ENCODE measurements at places on chromosomes 12 and 14.

GRCh38 chr14:36319899-36320199, 588 bp downstream of the MBIP start:
- DNase-seq: no peak

GRCh38 chr12:13177906-13178305, 18.6 kb upstream of the EMP1 start:
- no peak for DNase-seq

GRCh38 chr14:19743256-19743655, at the start of gene OR4Q3:
TSS of gene OR4Q3 (plus strand) at chr14:19743571.
- no peak for DNase-seq

GRCh38 chr14:23492618-23493272, 23.2 kb downstream of the NGDN start:
- no peak for DNase-seq
